ENCODE measurements at places on chromosomes 1 and 21.

GRCh38 chr21:15539376-15539775 is 190.4 kb upstream of the USP25 start:
- DNase-seq, result no peak

DNA sequence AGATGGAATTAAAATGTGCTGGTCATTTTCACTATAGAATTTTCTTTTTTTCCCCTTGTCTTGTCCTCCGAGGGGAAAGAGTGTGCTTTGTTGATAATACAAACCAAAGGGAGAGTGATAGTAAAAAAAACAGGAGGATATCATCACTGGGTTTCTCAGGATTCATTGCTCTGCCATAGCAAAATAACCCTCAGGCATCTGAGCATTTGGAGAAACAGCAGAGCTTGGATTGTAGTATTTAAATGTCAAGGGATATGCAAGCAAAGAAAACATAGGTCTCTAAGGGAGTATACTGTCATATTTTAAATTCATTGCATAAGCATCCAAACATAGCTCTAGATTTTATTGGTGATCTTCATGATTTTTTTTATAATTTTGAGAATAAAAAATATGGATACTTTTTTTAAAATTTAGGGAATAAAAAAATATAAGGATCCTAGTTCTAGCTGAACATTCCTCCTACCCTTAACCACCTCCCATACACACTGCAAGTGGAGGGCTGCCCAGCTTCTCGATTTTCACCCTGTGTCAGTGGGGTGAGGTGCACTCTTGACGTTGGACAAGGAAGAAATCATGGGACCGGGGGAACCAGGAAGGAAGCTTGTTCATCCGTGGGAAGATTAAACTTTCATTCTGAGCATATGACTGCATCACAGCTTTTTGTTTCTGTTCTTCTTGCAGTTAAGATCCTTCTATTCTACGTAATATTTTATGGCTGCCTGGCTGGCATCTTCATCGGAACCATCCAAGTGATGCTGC is 4.4 kb downstream of the ATP1B1 start:
- DNase-seq, result no peak

DNA sequence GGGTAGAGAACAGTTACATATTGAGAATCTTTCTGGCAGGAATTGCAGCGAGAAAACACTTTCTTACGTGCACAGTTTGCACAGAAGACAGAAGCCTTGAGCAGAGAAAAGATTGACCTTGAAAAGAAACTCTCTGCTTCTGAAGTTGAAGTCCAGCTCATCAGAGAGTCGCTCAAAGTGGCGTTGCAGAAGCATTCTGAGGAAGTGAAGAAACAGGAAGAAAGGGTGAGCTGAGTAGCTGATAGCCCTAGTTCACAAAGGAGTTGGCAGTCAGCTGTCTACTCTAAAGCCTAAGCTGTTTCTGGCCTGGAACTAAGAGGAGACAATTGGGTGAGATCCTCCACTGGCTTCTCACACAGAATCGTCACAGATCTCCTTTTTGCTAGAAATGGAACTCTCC is 20.3 kb upstream of the SH3BGRL3 start:
- no peak for DNase-seq

- no peak for DNase-seq
These were observed 243.1 kb downstream of the CACNA1E start for GRCh38 chr1:181726320-181727012.

- no peak for DNase-seq
These were observed 56.5 kb downstream of the GALNT2 start for GRCh38 chr1:230123280-230124185.

DNA sequence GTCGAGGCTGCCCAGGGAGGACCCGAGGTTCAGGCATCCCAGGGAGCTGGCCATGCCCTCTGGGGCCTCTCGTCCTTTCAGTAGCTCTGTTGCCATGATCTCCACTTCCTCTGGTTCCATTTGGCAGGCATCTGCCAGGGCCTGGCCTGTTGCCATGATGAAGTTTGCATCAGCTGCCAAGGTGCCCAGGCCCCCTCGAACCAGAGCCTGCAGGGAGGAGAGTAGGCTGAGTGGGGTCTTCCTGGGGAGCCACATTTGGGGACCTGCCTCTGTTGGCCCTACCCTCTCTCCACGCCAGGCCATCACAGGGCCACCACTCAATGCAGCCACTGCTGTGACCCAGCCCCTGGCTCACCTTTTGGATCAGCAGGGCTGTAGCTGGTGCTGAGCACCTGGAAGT is 16.4 kb upstream of the KIF21B start:
- DNase-seq, result no peak

DNA sequence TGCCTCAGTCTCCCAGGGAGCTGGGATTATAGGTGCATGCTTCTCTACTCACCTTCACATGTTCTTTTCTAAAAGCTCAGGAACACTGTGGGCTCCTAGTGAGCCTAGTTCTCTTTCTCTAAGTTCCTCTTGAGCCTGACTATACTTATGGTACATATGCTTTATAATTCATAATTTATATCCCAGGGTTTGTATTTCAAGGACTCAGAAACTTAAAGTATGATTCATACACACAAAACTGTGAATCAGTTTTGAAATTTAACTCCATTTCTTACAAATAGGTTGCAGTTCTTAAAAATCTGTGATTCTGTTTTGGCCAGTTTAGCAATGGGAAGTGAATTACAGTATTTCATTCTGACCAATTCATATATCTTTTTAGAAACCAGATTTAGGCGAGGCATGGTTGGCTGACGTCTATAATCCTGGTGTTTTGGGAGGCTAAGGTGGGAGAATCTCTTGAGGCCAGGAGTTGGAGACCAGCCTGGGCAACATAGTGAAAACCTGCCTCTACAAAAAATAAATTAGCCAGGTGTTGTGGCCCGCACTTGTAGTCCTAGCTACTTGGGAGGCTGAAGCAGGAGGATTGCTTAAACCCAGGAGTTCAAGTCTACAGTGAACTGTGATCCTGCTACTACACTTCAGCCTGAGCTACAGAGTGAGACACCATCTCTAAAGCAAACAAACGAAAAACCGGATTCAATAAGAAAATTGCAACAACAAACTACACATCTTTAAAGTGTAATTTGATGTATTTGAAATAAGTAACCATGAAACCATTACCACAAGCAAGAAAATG is 15.6 kb downstream of the RASAL2 start:
- DNase-seq, result no peak

- DNase-seq, result no peak
These were observed 9.6 kb upstream of the CHIT1 start for GRCh38 chr1:203239081-203239480.

DNA sequence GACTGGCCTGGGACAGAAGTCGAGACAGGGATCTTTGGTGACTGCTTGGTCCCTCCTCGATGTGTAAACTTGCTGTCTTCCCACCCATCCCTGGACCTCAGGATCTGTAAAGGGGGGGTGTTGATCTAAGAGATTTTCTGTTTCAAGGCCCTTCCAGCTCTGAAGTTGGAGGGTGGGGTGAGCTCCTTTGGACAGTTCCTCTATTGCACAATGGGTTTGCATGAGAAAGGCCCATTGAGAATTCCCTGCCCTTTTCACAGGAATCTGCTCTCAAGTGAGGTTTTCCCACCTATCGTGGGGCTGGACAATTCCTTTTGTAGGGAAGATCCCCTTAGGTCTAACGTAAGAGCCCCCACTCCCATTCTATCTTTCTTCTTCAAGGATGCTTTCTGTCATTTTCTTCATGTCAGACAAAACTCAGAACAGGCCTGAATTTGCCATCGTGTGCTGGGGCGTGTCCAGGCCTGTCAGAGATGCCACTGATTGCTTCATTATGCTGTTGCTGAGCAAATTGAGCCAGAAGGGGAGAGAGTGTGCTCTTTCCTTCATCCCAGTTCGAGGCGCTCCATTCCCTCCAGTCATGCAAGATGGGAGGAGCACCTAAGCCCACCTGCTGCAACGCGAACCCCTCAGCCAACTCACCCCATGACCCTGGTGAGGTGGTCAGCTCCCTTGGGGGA is 149.9 kb upstream of the IGSF21 start:
- DNase-seq, result no peak

DNA sequence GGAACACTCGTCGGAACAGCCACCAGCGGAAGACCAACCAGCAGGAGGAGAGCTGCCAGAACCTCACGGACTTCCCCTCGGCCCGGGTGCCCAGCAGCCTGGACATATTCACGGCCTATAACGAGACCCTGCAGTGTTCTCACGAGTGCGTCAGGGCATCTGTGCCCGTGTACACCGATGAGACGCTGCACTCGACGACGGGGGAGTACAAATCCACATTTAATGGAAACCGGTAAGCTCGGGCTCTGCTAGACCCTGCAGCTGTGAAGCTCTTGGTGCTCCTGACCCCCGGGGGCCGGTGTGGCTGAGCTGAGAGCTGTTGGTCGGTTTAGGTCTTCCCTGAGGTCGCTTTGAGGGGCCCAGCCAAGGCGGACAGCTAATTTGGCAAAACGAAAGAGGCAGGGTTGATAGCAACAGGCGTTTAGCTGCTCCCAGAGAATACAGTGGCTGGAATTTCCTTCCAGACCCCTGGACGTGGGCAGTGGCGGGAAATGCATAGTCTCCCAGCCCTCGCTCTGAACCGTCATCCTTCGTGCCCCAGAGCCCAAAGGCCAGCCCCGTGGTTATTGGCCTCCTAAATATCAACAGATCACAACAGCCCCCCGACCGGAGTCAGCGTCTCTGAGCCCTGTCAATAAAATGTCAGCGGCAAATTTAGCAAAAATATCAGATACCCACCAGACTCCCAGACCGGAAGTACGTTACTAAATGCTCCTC is 118.0 kb downstream of the AJAP1 start:
- no peak for DNase-seq

- DNase-seq, result no peak
These were observed 18.7 kb upstream of the AK2 start for GRCh38 chr1:33055210-33056008.

- no peak for DNase-seq
These were observed 65.5 kb downstream of the MEF2D start for GRCh38 chr1:156434989-156435544.

GRCh38 chr21:26027696-26028095 is 142.9 kb downstream of the APP start:
- no peak for DNase-seq

GRCh38 chr1:18091660-18092446 is 15.7 kb upstream of the IGSF21 start:
- DNase-seq, result no peak

DNA sequence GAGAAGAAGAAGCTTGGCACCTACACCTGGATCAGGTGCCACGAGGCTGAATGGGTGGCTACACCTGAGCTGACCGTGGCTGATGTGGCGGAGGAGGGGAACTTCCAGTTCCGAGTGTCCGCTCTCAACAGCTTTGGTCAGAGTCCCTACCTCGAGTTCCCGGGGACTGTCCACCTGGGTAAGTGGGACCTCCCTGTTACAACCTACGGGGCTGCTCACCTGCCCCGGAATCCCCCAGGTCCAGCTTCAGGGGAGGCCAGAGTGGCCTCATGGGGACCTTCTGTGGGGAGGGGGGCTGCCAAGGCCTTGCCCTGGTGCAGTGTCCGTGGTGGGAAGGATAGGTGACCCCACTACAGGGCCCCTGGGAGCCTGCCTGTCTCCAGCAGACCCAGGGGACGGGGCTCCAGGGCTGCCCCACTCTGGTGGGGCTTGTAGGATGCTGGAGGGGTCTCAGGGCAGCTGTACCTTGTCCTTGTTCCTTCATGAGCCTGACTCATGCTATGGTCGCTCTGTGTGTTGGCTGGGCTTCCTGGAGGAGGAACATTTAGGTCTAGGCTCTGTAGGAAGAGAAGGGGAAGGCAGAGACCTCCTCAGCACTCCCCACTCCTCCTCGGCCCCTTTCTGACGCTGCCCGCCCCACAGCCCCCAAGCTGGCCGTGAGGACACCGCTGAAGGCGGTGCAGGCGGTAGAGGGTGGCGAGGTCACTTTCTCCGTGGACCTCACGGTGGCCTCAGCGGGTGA is 7.2 kb downstream of the OBSCN start:
- DNase-seq, result no peak

DNA sequence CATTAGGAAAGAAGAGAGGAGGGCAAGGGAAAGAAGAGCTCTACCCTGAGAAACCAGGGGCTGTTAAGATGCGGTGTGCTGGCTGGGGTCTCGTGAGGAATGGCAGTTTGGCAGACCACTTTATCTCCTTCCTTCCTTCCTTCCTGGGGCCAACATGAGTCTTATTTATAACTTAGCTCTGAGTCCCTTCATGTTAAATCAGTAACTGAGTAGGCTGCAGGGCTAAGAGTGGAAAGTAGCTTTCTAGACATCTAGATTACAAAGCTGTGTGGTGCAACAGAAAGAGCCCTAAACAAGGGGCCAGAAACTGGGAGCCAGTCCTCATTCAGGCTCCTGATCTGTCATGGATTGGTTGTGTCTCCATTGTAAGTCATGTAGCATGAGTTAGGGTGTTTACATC is 135.4 kb upstream of the DUSP10 start:
- DNase-seq, result no peak

DNA sequence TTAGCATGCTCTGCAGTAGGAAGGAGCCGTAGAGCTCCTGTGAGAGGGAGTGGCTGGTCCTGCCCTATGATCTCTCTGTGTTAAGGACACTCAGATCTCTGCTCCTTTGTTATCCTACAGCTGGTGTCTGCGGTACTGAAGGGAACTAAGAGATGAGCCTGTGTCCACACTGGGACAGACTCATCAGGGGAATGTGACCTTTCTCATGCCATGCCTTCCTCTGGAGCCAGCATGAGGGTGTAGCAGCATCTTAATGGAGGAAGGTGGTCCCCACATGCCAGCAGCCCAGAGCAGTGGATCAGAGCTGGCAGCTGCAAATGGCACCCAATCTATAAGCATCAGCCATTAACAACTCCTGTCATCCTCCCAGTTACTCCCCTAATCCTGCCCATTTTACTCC is 24.7 kb upstream of the GUCA2B start:
- DNase-seq, result no peak

GRCh38 chr1:243325305-243325890 is 69.6 kb downstream of the SDCCAG8 start:
- DNase-seq, result no peak

DNA sequence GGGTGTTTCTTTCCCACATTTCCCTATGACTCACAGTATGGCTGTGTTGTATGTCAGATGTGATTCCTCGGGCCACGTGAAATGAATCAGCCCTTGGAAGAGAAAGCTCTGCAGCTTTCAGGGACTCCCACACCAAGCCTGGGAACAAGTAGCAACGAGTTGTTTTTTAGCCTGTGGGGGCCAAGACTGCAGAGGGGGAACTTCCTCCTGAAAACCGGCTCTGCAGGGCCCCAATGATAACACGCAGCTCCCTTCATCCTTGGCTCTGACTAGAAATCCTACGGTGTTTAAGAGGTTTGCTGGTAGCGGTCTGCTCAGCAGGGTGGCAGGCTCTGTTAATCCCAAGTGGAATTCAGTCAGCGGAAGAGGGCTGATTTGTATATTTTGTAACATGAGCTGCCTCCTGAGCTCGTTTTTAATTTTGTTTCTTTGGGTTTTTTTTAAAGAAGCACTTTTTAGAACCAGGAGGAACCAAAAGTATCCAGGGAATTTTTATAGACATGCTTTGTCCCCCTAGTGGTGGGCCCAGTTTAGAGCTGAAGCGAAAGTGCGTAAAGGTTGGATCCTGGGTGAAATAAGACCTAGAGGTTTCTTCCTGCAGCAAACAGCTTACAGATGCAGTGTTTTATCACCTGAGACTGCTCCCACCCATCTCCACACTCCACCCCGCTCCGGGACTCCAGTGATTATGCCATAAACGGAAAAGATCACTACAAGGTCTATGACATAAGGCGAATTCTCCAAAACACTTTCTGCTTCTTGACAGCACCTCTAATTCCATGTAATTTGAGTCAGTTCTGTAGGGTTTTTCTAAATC is 48.8 kb downstream of the LAMC2 start:
- DNase-seq, result no peak

- no peak for DNase-seq
These were observed 1526.5 kb upstream of the TPTE start for GRCh38 chr21:8994640-8995511.
